Left renal pelvis (tissue), 4 donors: ENCODE measurements at places on chromosomes 2 and 18. TPM values are rescaled to one million over a fixed set of nuclear protein-coding genes. Genes with fewer than 3 reads are reported as not detected.

- DNase-seq, result no peak
These were observed 122.1 kb upstream of the EML6 start for GRCh38 chr2:54601339-54601738.

- no peak for DNase-seq
These were observed 972 bp upstream of the DLX2 start for GRCh38 chr2:172103471-172104272.

GRCh38 chr2:20439503-20439902 lies 7.4 kb upstream of the RHOB start:
- no peak for DNase-seq

GRCh38 chr2:96164459-96165184 lies 19.4 kb upstream of the DUSP2 start:
- no peak for DNase-seq

- no peak for DNase-seq
These were observed 59.2 kb downstream of the SMAD2 start for GRCh38 chr18:47871288-47871687.

- no peak for DNase-seq
These were observed 3.3 kb downstream of the CLUL1 start for GRCh38 chr18:600107-600506.

GRCh38 chr18:22293417-22293816 lies 124.0 kb downstream of the GATA6 start:
- DNase-seq, result no peak

DNA sequence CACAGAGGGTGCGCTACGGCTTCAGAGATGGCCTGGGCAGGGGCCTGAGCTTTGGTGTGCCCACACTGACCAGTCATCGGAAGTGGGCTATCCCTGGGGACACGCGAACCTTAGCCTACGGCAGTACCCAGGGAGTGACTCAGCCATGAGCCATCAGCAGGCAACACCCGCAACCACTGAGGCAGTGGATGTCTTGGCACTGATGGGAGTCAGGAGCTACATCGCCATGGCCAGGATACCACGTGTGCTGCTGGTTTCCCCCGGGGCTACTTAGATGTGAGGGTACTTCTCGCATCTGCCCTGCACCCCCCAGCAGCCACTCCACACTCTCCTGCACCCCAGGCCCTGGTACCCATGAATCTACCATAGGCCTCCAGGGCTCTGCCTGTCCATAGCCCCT lies 12.8 kb upstream of the HPCAL1 start:
- DNase-seq, result no peak

ANKRD62 gene
- polyA plus RNA-seq, result 0.07 TPM

CCDC68 gene
- polyA plus RNA-seq, result 9.5 TPM

CXCR1 gene
- not detected for polyA plus RNA-seq

RNASEH1 gene
- polyA plus RNA-seq, result 15.1 TPM

GDF7 gene
- polyA plus RNA-seq, result 4.9 TPM

ADAM23 gene
- 6.9 TPM for polyA plus RNA-seq
